Osteoblast (primary cell): ENCODE measurements at places on chromosomes 6 and 20. TPM values are rescaled to one million over a fixed set of nuclear protein-coding genes. Genes with fewer than 3 reads are reported as not detected.

The OPN5 gene
- total RNA-seq = under 0.01 TPM in 1 of 2 replicates, not detected in the other

The SMLR1 gene
- not detected in 2 replicates for total RNA-seq

The BMP7 gene
- total RNA-seq = not detected in 2 replicates

The NPBWR2 gene
- total RNA-seq = not detected in 2 replicates

The TXLNB gene
- 0.59 and 1.8 TPM in 2 replicates for total RNA-seq

The COL9A3 gene
- not detected in 2 replicates for total RNA-seq

DNA sequence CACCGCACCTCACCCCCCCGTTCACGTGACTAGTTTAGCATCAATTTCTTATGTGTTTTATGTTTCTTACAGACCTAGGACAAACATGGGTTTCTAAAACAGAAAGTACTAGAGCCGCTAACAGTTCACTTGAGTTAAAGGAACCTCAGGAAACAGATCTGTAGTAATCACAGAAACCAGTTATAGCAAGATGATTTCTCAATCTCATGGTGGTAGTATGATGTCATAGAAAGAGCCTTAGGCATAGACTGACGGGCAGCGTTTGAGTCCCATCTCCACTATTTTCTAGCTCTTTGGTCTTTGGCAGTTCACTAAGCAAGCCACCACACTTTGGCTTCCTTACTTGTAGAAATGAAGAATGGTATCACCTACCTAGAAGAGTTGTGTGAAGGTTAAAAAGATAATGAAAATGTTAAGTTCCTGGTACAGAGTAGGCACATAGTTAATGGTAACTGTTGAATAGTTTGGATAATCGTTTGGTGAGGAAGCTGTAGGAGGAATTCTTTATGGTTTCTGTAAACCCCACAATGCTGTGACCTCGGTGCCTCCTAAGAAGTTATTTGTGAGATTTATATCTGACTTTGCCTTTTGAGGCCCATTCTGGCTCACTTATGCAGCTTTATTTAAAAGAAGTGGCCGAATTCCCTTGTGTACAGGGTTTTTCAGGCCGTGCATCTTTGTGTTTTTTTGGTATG, 21.3 kb downstream of the CTNNBL1 start:
- no peak for DNase-seq

GRCh38 chr6:159017757-159018559, 18.0 kb upstream of the RSPH3 start:
- DNase-seq = no peak

- DNase-seq = no peak
Measured at GRCh38 chr6:10098756-10099528, 315.9 kb downstream of the TFAP2A start.

- no peak for DNase-seq
Measured at GRCh38 chr20:2084703-2085102, 16.9 kb upstream of the STK35 start.

DNA sequence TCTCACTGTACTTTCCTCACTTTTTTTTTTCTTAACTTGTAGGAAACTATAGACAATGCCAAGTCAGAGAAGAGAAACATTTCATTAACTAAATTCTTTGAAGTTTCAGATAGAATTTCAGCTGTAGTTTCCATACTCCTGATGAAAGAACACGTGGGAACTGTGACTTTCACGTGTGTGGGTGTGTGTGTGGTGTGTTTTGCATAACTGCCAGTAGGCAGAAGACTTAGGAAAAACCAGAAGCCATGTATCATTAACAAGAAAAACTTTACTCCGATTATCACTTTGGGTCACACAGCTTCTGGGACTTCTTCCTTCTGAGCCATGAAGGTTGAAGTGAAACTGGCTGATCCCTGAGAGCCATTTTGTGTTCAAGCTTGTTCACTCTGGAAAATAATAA, 483.3 kb downstream of the TFAP2B start:
- DNase-seq = no peak

GRCh38 chr6:26232940-26233648, 131.9 kb upstream of the BTN3A2 start:
- no peak for DNase-seq

DNA sequence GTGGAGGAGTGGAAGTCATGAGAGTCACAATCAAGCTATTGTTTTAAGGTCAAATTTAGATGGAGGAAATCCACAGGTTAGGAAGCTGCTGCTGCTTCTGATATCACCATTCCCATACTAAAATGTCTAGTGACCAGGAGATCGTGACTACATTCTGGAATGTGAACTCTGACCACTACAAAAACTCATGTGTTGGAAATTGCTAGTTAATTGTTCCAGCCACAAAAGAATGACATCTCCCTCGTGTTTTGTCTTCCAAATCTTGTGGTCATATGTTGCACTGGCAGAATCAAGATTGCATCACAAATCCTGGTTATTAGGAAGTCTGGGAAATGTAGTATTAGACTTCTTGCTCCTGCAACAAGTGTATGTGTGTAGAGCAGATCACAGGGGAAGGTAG, 441.9 kb downstream of the CD109 start:
- DNase-seq = no peak

DNA sequence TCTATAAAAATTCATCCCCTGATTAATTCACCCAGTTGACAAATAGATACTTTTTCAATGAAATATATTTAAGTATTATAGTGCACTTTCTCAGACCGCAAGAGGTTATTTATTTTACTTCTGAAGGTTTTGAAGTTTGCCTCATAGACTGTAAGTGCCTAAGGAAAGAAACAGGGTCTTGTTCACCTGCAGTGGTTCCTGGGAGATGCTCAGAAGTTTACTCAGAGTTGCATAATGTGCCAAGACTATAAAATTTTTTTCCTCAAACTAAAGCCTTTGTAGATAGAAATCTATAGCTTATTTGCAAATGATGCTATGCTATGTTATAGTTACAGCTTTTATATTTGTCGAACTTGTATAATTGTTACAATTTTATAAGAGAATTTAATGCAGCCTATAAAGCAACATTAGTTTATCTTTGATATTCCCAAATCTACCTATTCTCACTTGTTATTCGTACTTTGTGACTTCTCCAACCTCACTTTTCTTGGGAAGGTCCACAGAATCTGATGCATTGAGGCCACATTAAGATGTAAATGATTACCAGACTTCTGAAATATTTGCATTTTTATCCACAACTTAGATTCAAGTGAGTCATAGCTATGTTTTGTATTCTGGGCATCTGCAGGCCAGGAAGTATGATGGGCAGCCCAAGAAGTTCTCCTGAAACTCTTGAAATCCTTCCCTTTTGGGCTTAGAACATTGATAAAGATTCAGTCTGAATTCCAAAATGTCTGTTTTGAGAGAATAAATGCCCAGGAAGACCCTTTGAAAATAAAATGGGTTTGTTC, 35.7 kb downstream of the KCNQ5 start:
- DNase-seq = no peak

DNA sequence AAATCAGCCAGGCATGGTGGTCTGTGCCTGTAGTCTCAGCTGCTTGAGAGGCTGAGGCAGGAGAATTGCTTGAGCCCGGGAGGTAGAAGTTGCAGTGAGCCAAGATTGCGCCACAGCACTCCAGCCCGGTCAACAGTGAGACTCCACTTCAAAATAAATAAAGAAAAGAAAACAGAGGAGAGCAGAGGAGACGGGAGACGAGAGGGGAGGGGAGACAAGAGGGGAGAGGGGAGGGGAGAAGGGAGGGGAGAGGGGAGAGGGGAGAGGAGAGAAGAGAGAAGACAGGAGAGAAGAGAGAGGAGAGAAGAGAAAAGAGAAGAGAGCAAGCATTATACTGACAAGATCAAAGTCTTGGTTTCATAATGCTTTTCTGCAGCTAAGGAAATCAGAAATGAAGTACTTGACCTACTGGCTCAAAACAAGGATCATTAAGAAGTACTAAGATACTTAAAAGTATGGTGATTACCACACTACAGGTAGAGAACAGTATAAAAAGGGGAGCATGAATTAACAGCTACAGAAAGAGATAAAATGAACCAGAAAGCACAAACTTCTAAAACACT, 30.5 kb downstream of the FAM8A1 start:
- DNase-seq = no peak

GRCh38 chr6:31822036-31822821, 5.3 kb upstream of the HSPA1B start:
- peak; percentile 95 for DNase-seq

DNA sequence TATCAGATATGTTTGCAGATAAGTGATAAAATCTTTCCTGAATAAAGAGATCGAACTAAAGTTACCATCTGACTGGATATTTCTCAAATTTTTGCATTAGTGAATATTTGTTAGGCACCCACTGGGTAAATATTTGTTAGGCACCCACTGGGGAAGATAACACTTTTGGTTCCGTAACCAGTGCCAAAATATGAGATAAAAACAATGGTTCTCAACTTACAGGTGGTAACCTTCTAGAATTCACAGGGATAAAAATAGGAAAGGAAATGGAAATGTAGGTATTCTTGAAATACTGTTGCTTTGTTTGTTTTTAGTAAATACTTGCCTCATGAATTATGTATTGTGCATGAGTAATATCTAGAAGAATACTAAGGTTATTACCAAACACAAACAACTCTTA, 245.0 kb upstream of the KHDRBS2 start:
- DNase-seq = no peak

DNA sequence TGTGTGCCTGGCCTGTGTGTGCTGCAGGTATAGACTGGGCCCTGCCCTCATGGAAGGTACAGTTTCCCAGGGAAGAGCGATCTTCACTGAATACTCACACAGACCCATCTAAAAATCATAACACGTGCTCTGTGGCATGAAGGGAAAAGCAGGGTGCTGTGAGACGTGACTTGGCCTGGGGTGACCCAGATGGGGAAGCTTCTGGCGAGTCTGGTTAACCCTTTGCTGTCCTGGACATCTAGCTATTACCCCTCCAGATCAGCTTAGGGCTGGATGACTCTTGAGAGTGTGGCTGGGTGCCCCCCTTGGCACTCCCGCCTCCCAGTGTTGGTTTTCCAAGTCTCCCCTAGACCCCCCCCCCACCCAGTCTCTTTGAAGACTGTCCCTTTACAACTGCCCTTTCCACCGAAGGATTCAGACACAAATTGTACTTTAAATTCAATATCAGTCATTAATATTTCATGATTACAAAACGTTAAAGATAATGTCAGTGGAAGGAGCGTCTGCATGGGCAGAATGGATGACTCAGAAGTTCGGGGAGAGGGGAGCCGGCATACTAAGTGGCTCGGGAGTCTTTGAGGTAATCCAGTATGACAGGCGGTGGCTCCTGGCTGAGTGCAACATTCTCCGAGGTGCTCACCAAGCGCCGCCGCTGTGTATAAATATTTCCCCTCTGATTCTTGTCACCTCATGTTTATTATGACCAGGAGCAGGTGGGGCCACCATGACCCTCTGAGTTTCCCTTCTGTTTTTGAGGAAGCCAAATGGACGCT, 77.3 kb downstream of the CD40 start:
- DNase-seq = no peak

DNA sequence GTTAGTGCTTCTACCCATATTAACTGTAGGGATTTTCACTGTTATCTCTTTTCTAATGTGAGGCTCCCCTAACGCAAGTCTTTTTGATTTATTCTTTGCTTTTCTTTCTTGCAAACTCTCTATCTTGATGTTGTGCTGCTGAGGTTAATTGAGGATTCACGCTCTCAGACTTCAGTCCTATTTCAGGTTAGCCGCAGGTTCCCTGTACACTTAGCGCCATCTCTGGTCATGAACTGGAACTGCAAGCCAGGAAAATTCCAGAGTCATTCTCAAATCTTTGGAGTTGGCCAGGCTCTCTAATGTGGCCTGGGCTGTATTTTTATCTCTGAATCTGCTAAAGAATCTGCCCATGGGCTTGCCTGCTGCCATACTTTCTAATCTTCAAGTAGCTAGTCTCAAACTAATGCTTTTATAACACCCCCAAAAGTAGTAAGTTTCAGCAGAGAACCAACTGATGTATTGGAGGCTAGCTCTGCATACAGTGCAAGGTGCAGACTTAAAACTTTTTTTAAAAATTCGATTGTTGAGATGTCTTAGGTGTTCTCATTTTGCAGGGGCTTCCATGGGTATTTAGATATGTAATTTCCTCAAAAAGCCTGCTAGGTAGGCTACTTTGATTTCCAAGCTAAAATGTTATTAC, 91.1 kb upstream of the OPRM1 start:
- no peak for DNase-seq

GRCh38 chr6:36556281-36556680, 9.0 kb upstream of the STK38 start:
- no peak for DNase-seq

DNA sequence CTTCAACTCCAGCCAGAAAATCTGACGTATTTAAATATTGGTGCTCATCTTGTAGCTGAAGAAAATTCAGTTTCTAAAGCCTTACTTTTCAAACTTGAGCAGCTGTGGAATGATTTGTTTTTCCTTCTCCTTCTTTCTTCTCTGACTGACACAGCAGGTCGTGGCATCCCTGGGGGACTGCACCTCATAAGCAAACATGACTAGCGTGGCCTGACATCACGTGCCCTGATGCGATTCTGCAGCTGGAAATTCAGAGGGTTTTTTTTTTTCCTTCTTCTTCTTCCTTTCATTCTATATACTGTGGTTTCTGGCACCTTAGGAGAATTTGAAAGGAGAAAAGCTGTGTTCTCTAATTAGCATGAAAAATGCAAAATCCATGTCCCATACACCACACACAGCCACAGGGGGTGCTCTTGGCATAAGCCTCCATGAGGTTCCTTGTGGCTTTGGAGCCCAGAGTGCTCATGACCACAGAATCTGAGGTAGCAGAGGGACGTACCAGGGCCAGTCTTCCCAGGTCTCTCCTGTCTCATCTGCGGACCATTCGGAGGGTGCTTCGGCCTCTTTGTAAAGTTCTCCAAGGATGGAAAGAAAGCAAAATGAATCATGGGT, 258.5 kb upstream of the CDH4 start:
- DNase-seq = no peak

DNA sequence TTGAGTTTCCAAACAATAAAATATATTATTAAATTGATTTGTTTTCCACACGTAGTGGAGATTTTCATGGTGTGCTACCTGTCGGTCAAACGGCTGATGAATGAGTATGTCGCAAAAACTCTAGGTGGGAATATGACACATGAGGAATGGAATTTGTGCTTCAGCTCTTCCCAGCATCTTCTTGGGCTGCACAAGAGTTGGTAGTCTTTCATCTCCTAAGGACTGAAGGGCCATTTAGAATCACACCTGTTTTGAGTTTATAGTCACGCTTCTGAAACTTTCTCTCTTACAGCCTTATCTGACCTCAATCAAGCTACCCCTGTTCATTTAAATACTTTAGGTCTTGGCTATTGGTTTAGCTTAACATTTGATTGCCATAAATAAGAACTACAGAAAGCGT, 157.7 kb upstream of the AKAP12 start:
- DNase-seq = no peak

DNA sequence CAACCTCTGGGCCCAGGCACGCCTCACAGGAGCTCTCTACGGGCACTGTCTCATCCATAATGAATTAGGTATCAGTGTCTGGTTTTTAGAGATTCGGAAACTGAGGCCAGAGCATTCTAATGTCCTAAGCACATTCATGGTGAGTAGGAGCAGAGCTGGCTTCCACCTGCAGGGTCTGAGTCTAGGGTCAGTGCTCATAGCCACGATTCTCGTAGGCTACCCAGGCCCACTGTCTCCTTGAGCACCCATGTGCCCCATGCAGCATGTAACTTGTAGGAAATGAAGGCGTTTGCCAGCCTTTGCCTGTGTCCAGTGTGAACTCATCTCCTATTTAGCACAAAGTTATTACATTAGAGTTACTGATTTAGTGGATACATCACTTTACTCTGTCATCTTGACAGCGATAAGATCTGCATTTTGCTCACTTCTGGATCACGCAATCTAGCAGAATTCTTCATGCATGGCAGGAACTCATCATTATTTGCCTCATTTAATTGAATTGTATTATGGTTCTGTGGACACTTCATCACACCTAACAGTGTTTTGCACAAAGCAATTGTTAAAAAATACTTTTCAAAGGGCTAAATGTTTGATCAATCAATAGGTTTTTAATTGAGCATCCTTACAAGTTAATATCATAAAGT, 205.3 kb upstream of the SULF2 start:
- no peak for DNase-seq
